Activated T-helper 1 cell treated with Interleukin-2 at 50 U/mL for 16 hours (primary cell): ENCODE measurements at places on chromosomes 3 and 15.

- no peak for DNase-seq
Measured at GRCh38 chr15:65980824-65981456, 111.6 kb downstream of the RAB11A start.

GRCh38 chr3:101144105-101144504, 150.9 kb upstream of the ABI3BP start:
- DNase-seq, result no peak

DNA sequence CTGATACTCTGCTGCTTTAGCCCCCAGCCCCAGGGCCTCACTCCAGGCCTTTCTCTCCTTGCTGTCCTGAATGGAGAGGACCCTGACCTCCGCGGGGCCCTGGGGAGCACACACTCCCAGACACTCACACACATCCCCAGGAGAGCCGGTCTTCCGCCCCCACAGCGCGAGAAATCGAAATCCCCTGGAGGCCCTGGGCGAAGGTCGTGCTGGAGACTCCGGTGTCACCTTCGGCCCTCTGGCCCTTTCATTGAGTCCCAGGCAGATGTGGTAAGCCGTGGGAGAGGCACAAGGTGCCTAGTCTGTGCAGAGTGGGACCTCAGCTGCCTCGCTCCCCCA, 848 bp upstream of the GOLGA8B start:
- no peak for DNase-seq

- no peak for DNase-seq
Measured at GRCh38 chr3:126773167-126773566, 69.1 kb downstream of the CHCHD6 start.

DNA sequence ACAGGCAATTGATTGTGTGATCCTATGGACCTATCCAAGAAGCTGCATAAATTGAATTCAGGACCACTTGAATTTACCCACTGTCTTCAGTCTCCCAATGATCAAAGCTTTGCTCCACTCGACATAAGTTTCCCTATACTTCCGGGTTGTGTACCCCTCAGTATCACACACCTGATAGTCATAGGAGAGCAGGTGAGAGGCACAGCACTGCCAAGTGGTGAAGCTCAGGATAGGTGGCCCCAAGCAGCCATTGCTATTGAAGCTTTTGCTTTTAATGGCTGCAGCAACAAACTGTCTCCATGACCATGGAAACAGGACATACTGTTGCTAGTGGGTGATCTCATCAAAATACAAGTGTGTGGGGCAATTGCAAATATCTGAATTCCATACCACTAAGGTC, 27.7 kb downstream of the GASK1A start:
- no peak for DNase-seq

- DNase-seq, result no peak
Measured at GRCh38 chr3:84140631-84141030, 818.2 kb upstream of the CADM2 start.

DNA sequence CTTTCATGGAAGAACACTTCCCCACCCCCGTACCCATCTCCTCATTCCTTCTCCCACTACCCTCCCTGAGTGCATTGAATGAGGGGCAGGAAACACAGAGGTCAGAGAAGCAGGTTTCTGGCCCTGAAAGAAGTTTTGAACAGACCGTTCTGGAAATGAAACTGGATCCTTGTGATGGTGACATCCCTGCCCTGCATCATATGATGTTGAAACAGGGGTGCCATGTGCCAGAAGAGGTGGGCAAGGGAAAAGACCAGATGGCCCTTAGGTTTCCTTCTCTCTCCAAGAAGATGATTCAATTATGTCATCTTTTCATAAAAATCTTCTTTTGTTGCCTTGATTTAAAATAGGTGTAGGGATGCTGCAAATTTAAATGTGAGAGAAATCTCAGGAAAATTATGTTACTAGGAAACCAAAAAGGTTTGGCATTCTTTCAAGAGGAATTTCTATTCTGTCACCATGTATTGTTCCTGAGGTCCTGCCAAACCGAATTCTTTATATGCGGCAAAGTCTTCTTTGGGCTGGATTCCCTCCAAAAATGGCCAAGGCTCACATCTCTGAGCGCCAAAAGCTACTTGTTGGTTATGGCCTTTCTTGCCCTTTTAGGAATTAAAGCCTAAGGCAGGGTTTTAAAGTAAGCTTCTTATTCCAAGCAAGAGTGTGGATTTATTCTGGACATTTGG, 19.9 kb upstream of the TNFAIP8L3 start:
- no peak for DNase-seq

GRCh38 chr3:48989126-48989795, 780 bp upstream of the P4HTM start:
- DNase-seq, result no peak

- no peak for DNase-seq
Measured at GRCh38 chr15:74294010-74294409, 57.9 kb downstream of the CCDC33 start.

GRCh38 chr3:67916353-67916752, 261.9 kb upstream of the SUCLG2 start:
- no peak for DNase-seq
